Stimulated activated CD4-positive, alpha-beta T cell treated with anti-CD3 and anti-CD28 coated beads, Interleukin-2, amount 100 ng/mL, for 24 hours (primary cell): ENCODE measurements at places on chromosomes 1 and 21.

GRCh38 chr1:234528074-234528865 lies 49.3 kb upstream of the TARBP1 start:
- DNase-seq = no peak

- DNase-seq = no peak
Measured at GRCh38 chr1:115031595-115031994, 2.0 kb downstream of the TSHB start.

DNA sequence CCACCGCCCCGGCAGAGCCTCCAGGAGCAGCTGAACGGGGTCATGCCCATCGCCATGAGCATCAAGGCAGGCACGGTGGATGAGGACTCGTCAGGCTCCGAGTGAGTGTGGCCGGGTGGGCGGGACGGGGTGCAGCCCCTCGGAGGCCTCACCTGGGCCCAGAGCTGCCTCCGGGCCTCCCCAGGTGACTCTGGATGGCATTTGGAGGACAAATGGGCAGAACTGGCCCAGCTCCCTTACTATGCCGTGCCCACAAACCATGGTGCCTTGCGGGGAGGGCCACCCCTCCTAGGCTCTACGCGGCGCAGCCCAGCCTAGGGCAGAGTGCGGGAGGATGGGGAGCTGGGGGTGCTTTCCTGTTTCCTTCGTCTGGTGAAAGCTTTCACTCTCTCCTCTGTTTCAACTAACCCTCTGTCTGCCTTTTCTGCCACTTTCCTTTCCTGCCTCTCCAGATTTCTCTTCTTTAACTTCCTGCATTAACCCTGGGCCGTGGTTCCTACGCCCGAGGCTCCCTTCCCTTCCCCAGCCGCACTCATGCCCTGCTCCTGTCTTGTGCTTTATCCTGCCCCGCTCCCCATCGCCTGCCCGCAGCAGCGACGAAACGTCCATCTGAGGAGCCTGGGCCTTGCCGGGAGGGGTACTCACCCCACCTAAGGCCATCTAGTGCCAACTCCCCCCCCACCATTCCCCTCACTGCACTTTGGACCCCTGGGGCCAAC lies 9.2 kb downstream of the PSRC1 start:
- DNase-seq = no peak

DNA sequence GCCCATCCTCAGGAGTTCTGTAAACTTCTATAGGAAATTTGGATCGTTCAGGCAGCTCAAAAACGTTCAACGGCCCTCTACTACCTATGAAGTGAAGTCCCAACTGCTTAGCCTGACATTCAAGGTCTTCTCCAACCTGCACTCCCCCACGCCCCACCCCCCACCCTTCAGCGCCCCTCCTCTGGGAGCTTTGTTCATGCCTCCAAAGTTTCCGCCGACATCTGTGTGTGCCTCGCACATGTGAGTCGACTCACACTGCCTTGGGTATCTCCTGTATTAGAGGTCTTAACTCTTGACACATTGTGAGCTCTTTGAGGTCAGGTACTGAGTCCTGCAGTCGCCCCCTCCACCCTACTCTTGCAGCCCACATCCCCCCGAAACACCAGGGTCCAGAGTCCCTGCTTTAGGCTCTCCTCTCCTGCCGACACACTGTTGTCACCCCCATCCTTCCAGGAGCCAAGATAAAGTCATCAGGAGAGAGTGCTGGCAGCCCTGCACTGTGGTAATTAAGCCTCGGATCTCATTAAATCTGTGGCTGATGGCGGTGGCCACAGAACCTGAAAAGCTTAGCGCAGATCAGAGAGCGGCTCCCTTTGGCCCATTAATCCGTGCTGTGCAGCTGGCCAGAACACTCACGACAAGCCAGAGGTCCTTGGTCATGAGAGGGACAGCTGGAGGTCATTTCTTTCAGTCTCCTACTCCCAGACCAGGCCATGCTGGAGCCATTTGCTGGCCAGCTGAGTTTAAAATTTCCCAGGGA lies 1.4 kb upstream of the PAFAH2 start:
- DNase-seq = no peak

- no peak for DNase-seq
Measured at GRCh38 chr1:16148329-16149092, 7.4 kb downstream of the EPHA2 start.

DNA sequence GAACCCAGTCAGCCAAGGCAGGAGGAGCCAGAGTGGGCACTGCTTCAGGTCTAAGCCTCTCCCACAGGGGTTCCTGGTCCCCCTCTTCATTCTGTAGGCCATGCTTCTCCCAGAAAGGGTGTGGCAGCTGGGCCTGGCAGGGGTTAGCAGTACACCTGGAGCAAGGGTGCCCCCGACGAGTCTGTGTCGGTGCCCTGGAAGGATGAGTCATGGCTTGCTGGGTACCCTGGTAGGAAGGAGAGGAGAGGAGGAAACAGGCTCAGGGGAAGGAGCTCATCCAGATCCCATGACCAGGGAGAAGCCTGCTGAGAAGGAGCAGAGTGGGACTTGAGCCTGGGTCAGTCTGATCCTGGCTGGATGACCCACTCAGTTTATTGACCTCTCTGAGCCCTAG lies 10.3 kb downstream of the KDF1 start:
- no peak for DNase-seq

DNA sequence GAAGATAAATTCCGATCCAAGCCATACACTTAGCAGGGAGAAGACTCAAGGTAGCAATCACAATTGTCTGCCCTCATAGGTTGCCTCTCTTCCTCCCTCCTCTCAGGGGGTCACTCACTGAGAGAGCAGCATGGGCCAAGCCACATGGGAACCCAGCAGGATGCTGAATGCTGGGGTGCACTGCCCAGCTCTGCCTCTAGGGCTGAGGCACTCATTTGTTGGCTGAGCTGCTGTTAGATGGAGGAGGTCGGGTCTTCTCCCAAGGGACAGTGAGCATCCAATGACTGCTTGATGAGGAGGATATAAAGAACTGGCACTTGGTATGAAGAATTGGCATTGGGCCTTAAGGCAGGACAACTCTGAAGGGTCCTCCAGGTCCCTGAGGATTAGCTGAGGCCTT lies 418.8 kb downstream of the SIPA1L2 start:
- no peak for DNase-seq

GRCh38 chr21:15826908-15827601 lies 97.3 kb downstream of the USP25 start:
- no peak for DNase-seq

- no peak for DNase-seq
Measured at GRCh38 chr1:4269952-4270570, 370.0 kb upstream of the C1orf174 start.

GRCh38 chr1:114510274-114511031 lies 550 bp downstream of the TRIM33 start:
- peak; percentile 45 for DNase-seq

- DNase-seq = no peak
Measured at GRCh38 chr1:43912607-43913006, 21.0 kb upstream of the ARTN start.

GRCh38 chr1:246384616-246385015 lies 122.5 kb downstream of the SMYD3 start:
- no peak for DNase-seq

DNA sequence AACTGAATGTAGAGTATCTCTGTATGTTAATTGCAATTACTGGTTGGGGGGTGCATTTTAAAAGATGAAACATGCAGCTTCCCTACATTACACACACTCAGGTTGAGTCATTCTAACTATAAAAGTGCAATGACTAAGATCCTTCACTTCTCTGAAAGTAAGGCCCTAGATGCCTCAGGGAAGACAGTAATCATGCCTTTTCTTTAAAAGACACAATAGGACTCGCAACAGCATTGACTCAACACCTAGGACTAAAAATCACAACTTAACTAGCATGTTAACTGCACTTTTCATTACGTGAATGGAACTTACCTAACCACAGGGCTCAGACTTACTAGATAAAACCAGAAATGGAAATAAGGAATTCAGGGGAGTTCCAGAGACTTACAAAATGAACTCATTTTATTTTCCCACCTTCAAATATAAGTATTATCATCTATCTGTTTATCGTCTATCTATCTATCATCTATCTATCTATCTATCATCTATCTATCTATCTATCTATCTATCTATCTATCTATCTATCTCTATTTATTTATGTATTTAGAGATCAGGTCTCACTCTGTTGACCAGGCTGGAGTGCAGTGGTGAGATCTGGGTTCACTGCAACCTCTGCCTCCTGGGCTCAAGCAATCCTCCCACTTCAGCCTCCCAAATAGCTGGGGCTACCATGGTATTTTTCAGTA lies 47.8 kb downstream of the CHML start:
- DNase-seq = no peak

DNA sequence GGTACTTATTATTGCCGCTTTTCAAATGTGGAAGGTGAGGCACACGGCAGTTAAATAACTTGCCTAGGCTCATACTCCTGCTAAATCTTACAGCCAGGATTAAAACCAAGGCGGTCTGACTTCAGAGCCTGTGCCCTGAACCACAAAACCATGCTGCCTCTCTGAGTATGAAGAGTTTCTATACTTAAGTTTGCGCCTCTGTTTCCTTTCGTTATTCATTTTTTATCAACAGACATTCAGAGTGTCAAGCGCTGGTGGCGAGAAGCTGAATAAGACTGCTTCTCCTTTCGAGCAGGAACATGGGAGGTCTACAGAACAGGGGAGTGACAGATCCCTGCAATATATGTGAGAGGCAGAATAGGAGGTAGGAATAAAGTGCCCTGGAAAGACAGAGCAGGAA lies 96.0 kb upstream of the DUSP10 start:
- peak; percentile 39 for DNase-seq

DNA sequence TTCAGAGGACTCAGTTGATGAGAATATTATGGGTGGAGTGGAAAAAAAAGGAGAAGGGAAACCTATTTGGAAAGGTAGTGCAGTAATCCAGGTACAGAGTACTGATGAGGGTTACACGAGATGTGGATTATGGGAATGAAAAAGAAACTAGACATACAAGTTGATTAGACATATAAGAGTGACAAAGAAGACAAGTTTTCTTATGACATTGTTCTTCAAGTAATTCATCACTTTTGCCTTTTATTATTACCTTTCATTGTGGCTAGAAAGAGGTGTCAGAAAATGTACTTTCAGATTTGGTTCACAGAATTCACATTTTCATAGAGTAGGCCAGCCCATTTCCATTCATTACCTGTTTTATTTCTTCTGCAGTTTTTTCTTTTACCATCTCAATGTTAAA lies 10.4 kb downstream of the ATPAF1 start:
- DNase-seq = no peak

- peak; percentile 51 for DNase-seq
Measured at GRCh38 chr1:8314346-8315280, 3.3 kb upstream of the SLC45A1 start.

GRCh38 chr1:198641966-198642668 lies 3.3 kb downstream of the PTPRC start:
- no peak for DNase-seq

DNA sequence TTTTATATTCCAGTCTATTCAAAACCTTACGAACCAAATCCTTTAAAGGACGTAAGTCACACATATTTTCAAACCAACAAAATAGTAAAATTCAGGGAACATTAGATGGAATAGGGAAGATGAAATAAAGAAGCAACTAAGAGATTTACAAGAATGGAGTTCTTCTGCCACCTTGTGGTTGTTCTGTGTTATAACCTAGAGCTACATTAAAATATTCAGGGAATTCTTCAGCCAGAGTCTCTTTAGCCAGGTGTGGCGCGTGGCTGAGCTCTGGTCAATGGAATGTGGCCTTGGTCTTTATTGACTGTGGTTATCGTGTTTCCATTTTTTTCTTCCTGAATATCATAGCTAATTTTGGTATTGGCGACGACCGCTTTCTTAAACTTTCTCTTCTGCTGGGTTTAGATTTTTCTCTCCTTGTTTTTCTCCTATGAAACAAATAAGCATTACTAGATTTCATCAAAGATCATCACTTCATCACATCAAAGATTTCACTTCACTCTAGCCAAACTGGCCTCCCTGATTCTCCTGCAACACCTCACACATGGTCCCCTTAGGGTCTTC lies 221.3 kb downstream of the MRPL39 start:
- DNase-seq = no peak

DNA sequence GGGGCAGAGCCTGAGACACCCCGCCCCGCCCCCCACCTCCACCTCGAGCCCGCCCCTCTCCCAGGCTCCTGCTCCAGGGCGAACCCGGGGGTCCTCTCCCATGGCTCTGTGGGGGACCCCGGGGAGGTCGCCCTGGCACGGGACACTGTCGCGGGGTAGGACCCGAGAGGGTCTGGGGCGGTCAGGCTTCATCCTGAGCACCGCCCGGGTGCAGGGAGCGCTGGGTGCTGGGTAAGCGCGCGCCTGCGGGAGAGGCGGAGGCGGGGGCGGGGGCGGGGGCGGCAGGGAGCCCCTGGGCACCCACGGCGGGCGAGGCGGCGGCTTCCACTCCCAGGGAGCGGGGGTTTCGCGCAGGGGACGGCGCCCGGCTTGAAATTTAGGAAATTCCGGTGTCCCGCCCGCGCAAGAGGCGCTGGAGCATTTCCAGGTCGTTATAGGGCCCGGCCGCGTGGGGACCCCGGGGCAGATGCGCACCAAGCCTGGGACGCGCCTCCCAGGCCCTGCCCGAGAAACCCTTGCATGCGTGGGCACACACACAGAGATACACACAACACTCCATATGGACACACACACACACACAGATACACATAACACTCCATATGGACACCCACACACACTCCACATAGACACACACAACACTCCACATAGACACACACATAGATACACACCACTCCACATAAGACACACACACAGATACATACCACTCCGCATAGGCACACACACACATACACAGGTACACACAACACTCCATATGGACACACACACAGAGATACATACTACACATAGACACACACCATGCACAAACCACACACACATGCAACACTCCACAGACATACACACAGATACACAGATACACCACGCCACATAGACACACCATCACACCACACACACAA lies 48.7 kb upstream of the SLC19A1 start:
- peak; percentile 67 for DNase-seq

DNA sequence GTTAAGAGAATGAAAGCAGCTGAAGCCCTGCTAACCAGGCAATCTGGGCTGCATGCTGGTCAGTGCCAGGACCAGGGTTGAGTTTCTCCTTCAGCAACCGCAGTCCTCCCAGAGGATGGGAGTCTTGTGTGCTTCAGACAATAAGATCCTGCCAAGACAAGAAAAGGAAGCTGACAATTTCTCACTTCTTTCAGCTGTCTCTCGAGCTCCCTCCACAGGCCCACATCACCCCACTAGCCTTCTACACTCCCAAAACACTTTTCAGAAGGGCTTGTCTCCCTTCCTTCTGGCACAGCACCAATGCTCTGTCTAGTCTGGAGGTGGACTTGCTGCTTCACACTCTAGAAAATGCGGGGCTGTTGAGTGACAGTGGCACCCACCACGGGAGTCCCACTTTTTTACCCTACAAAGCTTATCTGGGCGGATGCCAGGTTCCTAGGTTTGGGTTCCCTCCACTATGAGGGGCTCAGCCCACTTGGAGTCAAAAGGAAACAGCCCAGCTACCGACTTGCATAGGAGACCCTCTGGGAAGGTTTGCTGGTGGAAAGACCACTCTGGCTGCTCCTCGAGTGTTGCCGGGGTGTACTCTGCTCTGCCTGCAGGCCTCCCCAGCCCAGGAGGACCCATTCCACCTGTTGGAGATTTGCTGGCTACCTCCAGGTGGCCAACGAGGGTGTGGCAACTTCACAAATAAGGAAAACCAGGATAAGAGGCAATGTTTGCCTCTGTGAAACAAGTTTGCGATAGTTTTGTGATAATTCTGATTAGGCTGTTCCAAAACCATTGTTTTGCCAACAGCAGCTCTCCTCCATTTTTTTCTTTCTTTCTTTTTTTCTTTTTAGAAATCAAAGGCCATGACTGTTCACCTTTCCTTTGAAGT lies 68.9 kb downstream of the TENT5C start:
- DNase-seq = no peak

GRCh38 chr1:155609515-155610256 lies at the start of gene MSTO1:
Gene MSTO1 (plus strand): TSS chr1:155610218. CDS start chr1:155610249, 31 bp downstream.
- peak; percentile 99 for DNase-seq

GRCh38 chr1:116207126-116207735 lies 96.0 kb downstream of the MAB21L3 start:
- no peak for DNase-seq
